ENCODE measurements at places on chromosomes 5 and 9. TPM values are rescaled to one million over a fixed set of nuclear protein-coding genes. Genes with fewer than 3 reads are reported as not detected.

DNA sequence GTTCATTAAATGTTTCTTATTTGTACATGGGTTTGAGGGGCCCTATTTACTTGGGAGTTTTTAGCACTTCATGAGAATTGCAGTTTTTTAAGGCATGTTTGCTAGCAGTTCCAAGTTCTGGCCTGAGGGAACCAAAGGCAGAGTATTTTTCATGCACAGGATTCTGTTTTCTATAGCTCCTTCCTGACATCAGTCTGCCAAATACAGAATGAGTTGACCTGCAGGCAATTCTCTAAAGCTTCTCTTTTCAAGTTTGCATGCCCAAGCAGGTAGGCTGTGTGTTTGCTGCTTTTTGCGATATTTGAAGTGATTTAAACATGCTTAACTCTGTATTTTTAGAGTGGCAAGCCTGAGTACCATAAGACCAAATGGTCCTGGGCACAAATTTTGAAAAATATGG, 75.8 kb downstream of the AOPEP start:
- DNase-seq = no peak

DNA sequence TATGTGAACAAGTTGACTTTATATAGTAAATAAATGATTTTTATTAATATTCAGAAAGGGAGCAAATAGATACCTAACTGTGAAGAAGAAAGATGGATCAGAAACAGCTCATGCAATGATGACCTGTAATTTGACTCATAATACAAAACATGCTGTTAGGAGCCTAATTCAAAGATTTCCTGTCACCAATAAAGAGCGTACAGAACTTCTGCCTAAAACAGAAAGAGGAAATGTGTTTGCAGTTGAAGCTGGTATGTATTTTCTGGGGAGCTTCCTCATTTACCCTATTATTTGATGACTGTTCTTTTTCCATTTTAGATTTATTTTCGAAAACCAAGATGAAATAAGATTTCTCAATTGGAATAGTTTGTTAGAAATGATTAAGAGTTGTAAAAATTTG, 11.4 kb downstream of the YTHDC2 start:
- no peak for DNase-seq

GRCh38 chr5:141382469-141383294, at the start of gene PCDHGA7:
PCDHGA7 (plus strand) TSS chr5:141382742; CDS start chr5:141382900, 158 bp downstream.
- no peak for DNase-seq

DNA sequence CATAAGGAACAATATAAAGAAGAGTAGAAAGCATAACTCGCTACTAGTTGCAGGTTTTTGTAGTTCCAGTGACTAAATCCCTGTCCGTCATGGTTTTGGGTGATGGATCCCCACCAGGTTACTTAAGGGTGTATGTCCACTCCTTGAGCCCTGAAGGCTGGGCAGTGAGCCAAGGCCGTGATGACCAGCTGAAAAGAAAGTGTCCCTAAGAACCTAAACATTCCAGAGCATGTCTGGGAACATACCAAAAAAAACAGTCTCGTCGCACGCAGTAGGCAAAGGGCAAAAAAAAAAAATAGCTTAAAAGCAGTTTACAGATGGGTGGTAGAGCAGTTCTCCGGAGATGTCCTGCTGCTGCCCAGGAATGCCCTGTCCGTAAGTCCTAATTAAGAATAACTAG, 21.4 kb upstream of the SNAPC3 start:
- DNase-seq = no peak

GRCh38 chr9:106800701-106801270, 62.2 kb upstream of the ZNF462 start:
- DNase-seq = no peak

- DNase-seq = no peak
Measured at GRCh38 chr9:3262826-3263529, 262.8 kb downstream of the RFX3 start.

Gene PCDHA5
- total RNA-seq = not detected

Gene MCIDAS
- not detected for total RNA-seq

Gene SLC6A7
- not detected for total RNA-seq

DNA sequence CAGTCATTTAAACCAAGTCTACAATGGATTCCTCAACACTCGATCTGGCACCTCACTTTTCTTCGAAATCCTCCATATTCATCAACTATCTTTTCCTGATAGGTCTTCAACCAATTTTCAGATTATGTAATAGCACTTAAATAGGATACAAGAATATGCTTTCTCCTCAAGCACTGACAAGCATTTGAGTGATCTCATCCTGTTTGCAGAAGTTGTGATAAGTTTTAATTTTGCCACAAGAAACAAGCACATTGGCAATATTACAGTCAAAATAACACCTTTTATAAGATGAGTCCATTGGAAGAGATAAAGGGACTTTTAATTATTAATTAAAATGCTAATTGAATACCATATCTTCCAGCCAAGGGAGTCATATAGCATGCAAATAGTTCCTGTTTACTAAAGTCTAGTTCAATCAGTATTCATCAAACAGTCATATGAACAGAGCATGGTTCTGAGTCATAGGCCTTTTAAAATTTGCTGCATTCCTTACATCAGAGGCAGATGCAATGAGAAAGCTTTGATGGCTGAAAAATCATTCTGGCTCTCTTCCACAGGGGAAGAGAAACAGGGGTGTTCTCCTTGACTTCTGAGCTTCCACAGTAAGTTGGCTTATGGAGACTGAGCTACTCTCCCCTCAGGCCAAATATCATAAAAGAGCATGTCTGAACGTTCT, 32.7 kb upstream of the ZCCHC9 start:
- no peak for DNase-seq

DNA sequence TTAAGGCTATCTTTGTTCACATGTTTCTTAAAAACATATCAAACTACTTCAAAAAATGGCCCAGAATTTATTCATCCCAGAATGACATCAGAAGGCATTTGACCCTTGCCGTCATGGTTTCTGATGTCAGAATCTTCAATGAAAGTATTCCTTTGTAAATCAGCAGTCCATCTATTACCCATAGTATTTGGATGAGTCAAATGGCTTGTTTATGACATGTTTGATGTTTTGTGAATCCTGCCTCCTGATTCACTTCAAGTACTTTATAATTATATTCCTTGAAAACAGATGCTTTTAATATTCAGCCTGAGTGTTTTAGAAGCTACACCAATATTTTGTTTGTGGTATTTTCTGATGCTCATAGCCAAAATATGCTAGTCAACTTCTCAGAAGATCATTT, 200.8 kb upstream of the MEF2C start:
- DNase-seq = no peak

GRCh38 chr9:105233873-105234272, 10.6 kb upstream of the SLC44A1 start:
- no peak for DNase-seq

- no peak for DNase-seq
Measured at GRCh38 chr9:124366476-124367220, 48.6 kb downstream of the PSMB7 start.

Gene CWC27
- total RNA-seq = 30.4 TPM

Gene CNTNAP3B
- total RNA-seq = 0.21 TPM

- no peak for DNase-seq
Measured at GRCh38 chr5:81724571-81724970, 26.3 kb downstream of the SSBP2 start.

Gene CSF1R
- total RNA-seq = 4.4 TPM

DNA sequence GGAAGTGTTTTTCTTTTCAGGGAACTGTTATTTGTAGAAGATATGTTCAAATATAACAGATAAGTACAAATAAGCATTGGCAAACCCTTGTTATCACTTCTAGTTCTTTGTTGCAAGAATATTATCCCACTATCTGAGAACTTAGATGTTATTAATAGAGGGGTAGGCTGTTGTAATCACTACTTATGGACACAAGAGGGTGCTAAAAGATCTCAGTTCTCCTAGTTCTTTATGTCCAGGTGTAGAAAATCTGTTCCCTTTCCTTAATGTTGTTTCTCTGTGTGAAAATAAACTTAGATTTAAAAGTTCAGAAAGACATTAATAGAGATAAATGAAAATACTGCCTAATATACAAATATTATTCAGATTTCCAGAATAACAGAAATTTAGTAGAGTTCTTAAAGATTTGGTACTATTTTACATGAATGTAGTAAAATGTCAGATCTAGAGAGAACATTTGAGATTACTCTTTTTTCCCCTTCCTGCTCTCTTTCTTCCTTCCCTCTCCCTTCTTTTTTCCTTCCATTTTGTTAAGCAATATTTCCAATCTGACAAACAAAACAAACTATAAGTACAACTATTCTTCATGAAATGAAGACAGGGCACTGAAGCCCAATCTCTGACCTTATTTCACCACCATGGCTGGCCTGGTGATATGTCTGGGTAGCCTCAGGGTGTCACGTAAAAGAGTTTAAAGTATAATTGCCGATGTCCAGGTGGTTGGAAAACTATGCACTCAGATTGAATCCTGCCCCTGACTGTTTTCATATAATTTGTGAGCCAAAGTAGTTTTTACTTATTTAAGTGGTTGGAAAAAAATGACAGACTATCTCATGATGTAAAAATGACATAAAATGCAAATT, 43.6 kb upstream of the C5orf46 start:
- DNase-seq = no peak

DNA sequence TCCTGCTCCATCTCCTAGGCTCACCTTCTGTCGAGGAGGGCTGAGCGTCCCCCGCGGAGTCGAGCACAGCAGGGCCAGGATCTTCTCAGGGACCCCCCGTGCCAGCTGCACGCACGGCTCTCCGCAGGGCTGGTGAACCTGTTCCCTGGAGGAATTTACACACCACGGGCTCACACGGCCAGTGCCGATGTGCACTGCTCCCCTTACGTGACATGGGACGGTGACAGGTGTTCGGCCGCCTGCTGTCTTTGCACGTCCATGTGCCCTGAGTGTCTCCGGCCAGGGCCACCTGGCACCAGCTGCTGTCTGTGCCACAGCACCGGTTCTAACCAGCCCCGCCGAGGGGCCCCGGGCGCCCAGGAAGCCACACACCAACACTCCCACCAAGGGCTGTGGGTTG, 8.7 kb upstream of the AGPAT2 start:
- no peak for DNase-seq

GRCh38 chr9:124041817-124042116, 30.2 kb downstream of the LHX2 start:
- DNase-seq = no peak

Gene SNCB
- not detected for total RNA-seq

Gene STING1
- 53.3 TPM for total RNA-seq

DNA sequence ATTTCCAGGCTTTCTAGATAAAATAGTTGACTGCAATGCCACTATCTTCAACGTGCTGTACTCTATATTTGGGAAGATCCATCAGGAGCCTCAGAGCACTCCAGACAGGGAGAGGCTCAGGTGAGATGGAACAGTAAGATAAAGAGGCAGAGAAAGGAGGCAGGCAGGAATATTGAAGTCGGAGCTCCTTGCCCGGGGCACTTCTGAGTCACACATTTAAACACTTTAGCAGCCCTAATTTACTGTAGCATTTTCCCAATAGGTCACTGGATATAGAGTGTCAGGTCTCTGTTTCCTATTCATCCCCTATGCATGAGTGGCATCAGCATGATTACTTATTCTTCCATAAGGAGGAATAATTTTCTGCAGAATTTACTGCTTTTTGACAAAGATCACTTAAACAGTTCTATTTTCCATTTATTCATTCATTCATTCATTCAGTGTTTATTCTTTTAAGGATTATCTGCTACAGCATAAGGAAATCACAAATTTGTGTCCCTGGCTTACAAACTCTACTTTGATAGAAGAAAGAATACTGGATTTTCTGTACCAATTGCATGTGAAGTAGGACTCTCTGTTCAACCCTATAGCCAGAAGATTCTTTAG, 170.7 kb downstream of the MAPKAP1 start:
- no peak for DNase-seq

- DNase-seq = no peak
Measured at GRCh38 chr5:139105621-139106071, 92.5 kb downstream of the SIL1 start.

Gene FOXD4L3
- 0.11 TPM for total RNA-seq

Gene PCDHA13
- not detected for total RNA-seq

Gene CDK5RAP2
- 52.5 TPM for total RNA-seq

Gene CKMT2
- not detected for total RNA-seq

GRCh38 chr5:72308853-72309191, 11.2 kb downstream of the MRPS27 start:
- no peak for DNase-seq

DNA sequence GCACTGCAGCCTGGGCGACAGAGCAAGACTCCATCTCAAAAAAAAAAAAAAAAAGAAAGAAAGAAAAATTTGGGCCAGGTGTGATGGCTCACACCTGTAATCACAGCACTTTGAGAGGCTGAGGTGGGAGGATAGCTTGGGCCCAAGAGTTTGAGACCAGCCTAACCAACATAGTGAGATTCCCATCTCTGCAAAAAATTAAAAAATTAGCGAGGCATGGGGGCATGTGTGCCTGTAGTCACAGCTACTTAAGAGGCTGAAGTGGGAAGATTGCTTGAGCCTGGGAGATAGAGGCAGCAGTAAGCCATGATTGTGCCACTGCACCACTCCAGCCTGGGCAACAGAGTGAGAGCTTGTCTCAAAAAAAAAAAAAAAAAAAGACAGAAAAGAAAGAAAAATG, 2.9 kb upstream of the SIT1 start:
- no peak for DNase-seq

GRCh38 chr5:148268566-148268965, at the start of gene SPINK13:
SPINK13 (plus strand) TSS chr5:148268794; CDS start chr5:148270073, 1,279 bp downstream.
- no peak for DNase-seq

DNA sequence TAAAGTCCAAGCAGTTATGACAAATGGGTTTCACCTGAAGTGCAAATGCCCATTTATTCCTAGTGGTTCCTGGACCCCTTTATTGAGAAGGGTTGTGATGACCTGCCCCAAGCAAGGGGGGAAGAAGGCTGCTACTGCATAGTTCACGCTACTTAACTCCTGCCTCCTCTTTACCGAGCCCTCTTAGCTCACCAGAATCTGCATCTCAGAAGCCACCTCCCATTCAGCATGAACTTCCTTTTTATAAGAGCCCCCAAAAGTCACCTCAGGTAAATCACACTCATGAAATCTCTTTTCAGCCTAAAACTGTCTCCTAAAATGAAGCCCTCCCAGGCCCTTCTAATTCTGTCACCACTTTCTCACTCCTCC, 26.6 kb upstream of the C9orf72 start:
- DNase-seq = no peak

DNA sequence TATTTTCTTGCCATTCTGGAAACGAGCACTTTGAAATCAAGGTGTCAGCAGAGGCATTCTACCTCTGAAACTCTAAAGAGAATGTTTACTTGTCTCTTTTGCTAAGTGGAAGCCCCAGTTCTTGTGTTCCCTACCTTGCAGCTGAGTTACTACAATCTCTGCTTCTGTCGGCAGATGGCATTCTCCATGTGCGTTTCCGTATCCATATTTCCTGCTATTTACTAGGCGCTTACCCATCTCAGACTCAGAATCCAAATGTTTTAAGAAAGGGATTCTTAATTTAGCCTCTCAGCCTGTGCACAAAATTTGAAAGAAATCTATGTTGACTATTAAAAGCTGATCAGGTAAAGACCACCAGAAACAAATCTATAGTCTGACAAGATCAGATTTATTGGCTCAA, 221.3 kb upstream of the FTMT start:
- DNase-seq = no peak
